ENCODE measurements at places on chromosomes 5 and 9.

- peak overlapping the region; percentile 47 for H3K27ac ChIP-seq
- DNase-seq, result peak; percentile 46
- H3K4me1 ChIP-seq, result peaks cover 31% of the 10 kb centered on the region
- no peak overlapping the region for H3K4me3 ChIP-seq
- no peaks in the 10 kb centered on the region for H3K27me3 ChIP-seq
These were observed 41.4 kb upstream of the TIFAB start for GRCh38 chr5:135493406-135494180.

- peaks cover 3% of the 10 kb centered on the region for H3K36me3 ChIP-seq
- no peak overlapping the region for H3K4me3 ChIP-seq
- no peak overlapping the region for H3K27ac ChIP-seq
These were observed 20.4 kb downstream of the CDK5RAP2 start for GRCh38 chr9:120559546-120559945.

GRCh38 chr5:57164124-57164523 is 9.7 kb upstream of the GPBP1 start:
- no peaks in the 10 kb centered on the region for H3K4me1 ChIP-seq
- H3K36me3 ChIP-seq, result no peaks in the 10 kb centered on the region
- no peaks in the 10 kb centered on the region for H3K27me3 ChIP-seq

- H3K27me3 ChIP-seq, result no peaks in the 10 kb centered on the region
- H3K4me1 ChIP-seq, result no peaks in the 10 kb centered on the region
- no peak overlapping the region for H3K27ac ChIP-seq
- H3K4me3 ChIP-seq, result no peak overlapping the region
- no peaks in the 10 kb centered on the region for H3K36me3 ChIP-seq
These were observed 30.5 kb downstream of the TLR4 start for GRCh38 chr9:117734523-117735314.

GRCh38 chr5:172754596-172755356 is 16.2 kb downstream of the DUSP1 start:
- DNase-seq, result no peak
- H3K27me3 ChIP-seq, result no peaks in the 10 kb centered on the region
- H3K27ac ChIP-seq, result no peak overlapping the region

- no peak overlapping the region for H3K4me3 ChIP-seq
- peaks cover 7% of the 10 kb centered on the region for H3K4me1 ChIP-seq
- H3K36me3 ChIP-seq, result no peaks in the 10 kb centered on the region
- no peaks in the 10 kb centered on the region for H3K27me3 ChIP-seq
- no peak overlapping the region for H3K27ac ChIP-seq
- DNase-seq, result no peak
These were observed 75.6 kb upstream of the PRSS3 start for GRCh38 chr9:33719581-33720374.

GRCh38 chr5:88045165-88045564 is 223.5 kb downstream of the TMEM161B start:
- no peaks in the 10 kb centered on the region for H3K36me3 ChIP-seq
- no peaks in the 10 kb centered on the region for H3K4me1 ChIP-seq
- H3K27ac ChIP-seq, result no peak overlapping the region
- H3K4me3 ChIP-seq, result no peak overlapping the region
- no peak for DNase-seq
- H3K27me3 ChIP-seq, result no peaks in the 10 kb centered on the region

- H3K4me3 ChIP-seq, result no peak overlapping the region
- no peak for DNase-seq
- H3K36me3 ChIP-seq, result no peaks in the 10 kb centered on the region
- no peaks in the 10 kb centered on the region for H3K27me3 ChIP-seq
- H3K4me1 ChIP-seq, result peaks cover 12% of the 10 kb centered on the region
These were observed 41.8 kb downstream of the AP3B1 start for GRCh38 chr5:78252715-78253114.

- no peak overlapping the region for H3K4me3 ChIP-seq
- no peaks in the 10 kb centered on the region for H3K27me3 ChIP-seq
- H3K36me3 ChIP-seq, result peaks cover 9% of the 10 kb centered on the region
- no peak for DNase-seq
- no peaks in the 10 kb centered on the region for H3K4me1 ChIP-seq
- no peak overlapping the region for H3K27ac ChIP-seq
These were observed 38.5 kb upstream of the STX17 start for GRCh38 chr9:99867968-99868367.

DNA sequence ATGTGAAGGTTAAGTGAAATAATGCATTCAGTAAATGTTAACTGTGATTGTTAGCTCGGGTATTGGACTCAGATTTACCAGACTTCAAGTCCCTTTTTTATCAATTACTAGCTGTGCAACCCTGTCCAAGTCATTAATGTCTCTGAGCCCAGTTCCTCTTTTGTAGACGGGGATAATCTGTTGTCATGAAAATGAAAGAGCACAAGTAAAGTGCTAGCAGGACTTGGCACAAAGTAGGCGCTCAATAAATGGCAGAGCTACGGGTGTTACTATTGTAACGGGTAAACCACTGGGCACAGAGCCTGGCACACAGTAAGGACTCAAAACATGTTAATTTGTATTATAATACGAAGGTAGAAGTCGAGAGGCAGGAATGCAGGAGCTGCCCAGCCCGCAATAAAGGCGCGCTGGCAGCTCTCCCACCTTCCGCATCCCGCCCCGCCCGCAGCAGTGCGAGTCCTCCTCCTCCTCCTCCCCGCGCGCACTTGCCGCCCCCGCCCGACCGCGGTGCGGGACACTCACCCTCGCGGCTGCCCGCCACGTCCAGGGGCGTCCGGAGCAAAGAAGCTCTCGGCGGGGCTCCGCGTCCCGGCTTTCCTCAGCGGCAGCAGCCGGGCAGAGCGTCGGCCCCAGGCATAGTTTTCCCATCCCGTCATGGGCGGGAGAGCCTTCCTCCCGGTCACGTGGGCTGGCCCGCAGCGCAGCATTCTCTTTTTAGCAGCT is at the start of gene C1QTNF2:
C1QTNF2 (minus strand) TSS at position 637 of the 723 bp plus-strand sequence. CDS start 15,615 bp downstream, outside the sequence.
- no peaks in the 10 kb centered on the region for H3K27me3 ChIP-seq
- no peaks in the 10 kb centered on the region for H3K4me1 ChIP-seq

DNA sequence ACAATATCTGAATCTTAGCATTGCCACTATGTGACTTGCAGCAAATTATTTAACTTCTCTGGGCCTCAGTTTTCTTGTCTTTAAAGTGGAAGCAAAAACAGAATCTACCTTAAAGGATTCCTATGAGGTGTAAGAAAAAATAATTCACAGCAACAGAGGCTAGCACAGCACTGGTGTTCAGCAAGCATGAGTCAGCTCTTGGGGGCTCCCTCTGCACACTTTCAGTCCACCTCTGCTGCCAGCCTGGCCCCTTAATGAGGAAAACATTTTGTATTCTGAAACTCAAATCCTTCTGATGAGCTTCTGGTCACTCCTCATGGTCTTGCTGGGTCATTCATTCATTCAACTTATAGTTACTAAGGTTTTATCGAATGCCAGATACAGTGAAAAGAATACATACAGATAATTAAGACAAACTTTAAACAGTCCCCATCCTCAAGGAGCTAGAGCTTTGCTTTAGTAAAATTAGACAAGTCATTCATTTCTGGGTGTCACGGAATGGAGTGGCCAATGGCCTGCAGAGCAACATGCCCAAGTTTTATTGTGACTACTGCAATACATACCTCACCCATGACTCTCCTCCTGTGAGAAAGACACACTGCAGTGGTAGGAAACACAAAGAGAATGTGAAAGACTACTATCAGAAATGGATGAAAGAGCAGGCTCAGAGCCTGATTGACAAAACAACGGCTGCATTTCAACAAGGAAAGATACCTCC is 26.8 kb upstream of the IQGAP2 start:
- no peak for DNase-seq
- no peaks in the 10 kb centered on the region for H3K4me1 ChIP-seq
- no peaks in the 10 kb centered on the region for H3K27me3 ChIP-seq
- no peaks in the 10 kb centered on the region for H3K36me3 ChIP-seq
- H3K4me3 ChIP-seq, result no peak overlapping the region

GRCh38 chr9:86902991-86903733 is 44.1 kb downstream of the GAS1 start:
- no peaks in the 10 kb centered on the region for H3K4me1 ChIP-seq
- no peak overlapping the region for H3K4me3 ChIP-seq
- H3K27me3 ChIP-seq, result no peaks in the 10 kb centered on the region
- H3K27ac ChIP-seq, result no peak overlapping the region

- no peak overlapping the region for H3K4me3 ChIP-seq
- no peaks in the 10 kb centered on the region for H3K27me3 ChIP-seq
- no peak for DNase-seq
- H3K27ac ChIP-seq, result no peak overlapping the region
These were observed 81.2 kb upstream of the CCDC112 start for GRCh38 chr5:115377468-115378217.
